ENCODE measurements at places on chromosomes 1 and 21.
A peak's percentile ranks its signal among the peaks of the same experiment; 100 is the strongest.

DNA sequence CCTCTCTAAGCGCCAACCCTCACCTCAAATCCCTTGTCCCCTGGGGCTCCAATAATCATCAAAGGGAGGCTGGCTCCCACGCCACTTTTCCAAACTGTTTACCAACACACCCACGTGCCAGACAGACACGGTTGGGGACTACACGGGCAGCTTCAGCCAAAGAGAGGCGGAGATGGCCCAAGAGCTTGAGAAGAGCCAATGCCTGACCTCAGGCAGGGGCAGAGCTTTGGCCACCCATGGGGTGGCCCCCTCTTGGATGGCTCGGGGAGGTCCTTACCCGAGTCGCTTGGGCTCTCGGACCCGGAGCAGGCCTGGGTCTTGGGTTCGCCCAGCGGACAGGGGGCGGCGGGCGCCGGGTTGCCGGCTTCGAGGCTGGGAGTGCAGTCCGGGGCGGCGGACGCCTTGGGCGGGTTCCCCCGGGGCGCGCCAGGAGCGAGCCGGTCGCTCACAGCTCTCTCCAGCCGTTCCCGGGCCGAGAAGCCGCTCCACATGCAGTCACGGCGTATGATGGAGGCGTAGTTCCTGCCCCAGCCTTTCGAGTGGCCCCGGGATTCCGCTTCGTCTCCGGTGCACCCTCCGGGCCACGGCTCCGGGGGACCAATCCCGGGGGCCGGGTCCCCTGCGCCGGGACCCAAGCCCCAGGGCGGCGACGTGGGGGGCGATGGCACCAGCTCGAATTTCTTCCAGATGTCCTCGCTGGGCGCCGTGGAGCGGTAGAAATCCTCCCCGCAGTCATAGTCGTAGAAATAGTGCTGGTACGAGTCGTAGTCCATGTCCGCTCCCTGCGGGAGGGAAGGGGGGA is 854 bp downstream of the MYCL start:
- DNase-seq: peak; percentile 87

DNA sequence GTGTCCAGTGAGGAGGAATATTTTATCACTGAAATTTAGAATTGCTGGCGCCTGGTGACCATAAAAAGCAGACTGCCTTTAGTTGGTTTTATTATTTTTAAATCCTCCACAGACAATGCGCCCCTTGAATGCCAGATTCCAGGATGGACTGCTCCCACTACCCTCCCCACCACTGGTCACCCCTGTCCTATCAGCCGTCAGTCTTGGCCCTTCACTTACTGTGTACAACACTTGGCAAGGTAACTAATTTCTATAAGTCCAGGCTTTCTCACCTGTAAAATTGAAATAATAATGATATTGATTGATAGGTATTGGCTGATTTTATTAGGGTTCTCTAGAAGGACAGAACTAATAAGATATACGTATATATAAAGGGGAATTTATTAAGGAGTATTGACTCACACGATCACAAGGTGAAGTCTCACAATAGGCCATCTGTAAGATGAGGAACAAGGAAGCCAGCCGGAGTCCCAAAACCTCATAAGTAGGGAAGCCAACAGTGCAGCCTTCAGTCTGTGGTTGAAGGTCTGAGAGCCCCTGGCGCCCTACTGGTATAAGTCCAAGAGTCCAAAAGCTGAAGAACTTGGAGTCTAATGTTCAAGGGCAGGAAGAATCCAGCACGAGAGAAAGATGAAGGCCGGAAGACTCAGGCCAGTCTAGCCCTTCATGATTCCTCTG is 17.8 kb downstream of the RHEX start:
- no peak for DNase-seq

- DNase-seq: no peak
Observed at GRCh38 chr1:194281376-194281775, 1095.0 kb upstream of the B3GALT2 start.

DNA sequence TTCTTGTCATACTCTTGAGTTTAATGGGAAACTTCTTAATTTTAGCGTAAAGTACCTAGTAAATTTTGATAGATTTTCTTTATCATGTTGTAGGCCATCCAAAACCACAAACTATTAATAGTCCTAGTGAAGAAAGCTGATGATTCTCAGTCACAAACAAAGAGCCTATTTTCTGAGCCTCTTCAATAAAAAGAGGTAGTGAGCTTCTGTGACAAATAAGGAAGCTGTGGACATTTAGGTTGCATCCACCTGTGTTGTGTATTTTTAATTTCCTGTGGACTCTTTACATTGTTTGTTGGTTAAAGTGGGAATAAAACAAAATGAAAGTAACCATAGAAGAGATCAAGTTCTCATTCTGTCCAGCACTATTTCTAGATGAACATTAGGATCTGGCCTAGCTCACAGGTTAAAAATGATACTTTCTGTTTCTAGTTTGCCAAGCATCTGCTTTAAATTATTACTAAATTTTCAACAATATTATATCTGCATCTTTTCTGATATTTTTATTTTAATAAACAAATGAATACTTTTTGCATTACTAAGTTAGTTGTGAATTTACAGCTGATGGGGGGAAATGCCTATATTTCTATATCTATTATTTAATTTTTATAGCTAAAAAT is 702.2 kb upstream of the ADGRL4 start:
- no peak for DNase-seq

DNA sequence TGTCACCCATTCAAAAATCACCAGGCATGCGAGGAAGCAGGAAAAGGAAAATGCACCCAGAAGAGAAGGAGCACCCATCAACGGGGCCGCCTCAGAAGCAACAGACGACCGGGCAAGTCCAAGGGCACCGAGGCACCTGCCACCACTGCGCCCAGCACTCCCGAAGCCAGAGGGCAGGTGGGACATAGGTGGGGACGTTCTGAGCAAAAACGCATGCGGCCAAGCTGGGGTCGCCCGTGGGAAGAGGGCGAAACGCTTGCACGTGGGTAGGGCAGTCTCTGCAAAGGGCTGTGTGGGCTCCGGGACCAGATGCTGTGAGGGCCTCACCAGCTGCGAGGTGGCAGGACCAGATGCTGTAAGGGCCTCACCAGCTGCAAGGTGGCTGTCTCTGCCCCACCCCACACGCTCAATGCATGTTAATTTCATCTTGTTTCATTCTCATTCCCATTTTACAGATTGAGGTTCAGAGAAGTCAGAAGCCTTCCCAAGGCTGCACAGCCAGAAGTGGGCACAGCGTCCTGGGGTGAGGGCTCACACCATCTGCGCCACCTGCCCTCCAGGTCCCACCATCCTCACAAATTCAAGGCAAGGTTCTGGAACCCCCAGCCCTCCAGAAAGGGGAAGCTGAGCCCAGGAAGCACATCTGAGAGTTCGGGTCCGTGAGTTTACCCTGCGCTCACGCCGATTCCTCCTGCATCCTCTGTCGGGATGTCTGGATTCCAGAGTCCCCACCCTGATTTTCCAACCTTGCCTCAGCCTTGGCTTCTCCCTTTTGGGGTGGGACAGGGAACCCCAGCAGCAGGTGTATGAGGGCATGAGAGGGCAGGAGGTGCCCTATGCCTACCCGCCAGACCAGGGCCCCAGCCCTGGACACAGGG is 8.2 kb upstream of the SAMD11 start:
- no peak for DNase-seq

DNA sequence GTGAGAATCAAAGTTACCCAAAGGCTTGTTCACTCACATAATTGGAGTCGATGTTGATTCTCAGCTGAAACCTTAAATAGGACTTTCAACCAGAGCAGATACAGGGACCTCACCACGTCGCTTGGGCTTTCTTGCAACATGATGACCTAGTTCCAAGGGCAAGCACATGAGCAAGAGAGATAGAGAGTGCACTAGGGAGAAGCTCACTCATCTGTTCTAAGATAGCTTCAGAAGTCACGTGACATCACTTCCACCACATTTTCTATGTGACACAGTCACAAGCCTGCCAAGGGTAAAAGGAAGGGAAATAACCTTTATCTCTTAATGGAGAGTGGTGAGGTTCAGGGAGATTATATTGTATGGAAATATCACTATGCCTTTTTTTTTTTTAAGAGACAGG is 470.1 kb upstream of the PLXNA2 start:
- DNase-seq: no peak
